ENCODE measurements at places on chromosomes 2 and 18.
A peak's percentile ranks its signal among the peaks of the same experiment; 100 is the strongest.

DNA sequence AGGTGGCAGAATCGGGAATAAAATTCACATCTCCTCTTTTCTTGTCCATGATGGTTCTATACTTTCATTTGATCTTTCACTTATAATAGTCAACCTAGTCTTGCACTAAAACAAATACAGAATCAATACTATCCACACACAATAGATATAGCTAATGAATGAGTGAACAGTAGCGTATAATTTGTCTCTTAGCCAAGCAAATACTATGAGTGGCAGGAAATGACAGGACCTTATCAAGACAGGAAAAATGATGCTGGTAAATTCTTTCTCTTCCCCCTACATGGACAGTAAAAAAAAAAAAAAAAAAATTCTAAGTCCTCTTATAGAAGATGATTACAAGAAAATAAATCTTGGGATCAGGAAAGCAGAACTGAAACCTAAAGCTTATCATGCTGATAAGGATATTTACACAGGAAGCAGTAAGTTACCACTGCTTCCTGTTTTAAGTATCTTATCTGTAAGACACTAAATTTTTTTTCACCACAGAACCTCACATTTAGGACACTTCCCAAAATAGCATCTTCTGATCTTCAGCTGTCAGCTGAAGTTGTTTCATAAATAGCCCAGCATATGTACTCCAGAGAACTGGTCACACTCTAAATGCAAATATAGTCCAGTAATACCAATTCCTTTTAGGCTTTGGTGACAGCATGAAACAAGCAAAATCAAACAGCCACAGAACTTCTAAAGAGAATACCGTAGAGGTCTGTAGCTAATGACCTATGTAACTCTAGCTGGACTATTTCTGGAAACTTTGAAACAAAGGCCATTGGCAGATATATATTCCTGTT is 27.0 kb downstream of the IRS1 start:
- DNase-seq = no peak

- no peak for DNase-seq
Measured at GRCh38 chr18:6728331-6728730, 1.2 kb upstream of the ARHGAP28 start.

GRCh38 chr2:153004627-153005026 is 286.2 kb downstream of the ARL6IP6 start:
- no peak for DNase-seq

- no peak for DNase-seq
Measured at GRCh38 chr2:124566518-124566970, 541.5 kb downstream of the CNTNAP5 start.

DNA sequence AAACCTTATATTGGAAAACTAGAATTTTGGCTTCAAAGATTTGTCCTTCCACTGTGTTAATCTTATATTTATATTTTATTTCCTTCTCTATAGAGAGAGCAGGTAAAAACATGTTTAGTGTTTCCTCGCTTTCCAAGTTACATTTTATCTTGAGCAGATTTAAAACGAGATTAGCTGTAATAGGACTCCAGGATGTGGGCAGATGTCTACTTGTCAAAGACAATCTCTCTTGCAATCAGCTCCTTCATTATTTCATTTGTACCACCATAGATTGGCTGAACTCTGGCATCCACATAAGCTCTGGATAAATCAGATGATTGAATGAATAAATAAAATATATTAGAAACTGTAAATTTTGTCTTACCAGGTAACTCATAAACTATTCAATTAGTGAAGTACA is 17.5 kb upstream of the KANSL1L start:
- DNase-seq = no peak

DNA sequence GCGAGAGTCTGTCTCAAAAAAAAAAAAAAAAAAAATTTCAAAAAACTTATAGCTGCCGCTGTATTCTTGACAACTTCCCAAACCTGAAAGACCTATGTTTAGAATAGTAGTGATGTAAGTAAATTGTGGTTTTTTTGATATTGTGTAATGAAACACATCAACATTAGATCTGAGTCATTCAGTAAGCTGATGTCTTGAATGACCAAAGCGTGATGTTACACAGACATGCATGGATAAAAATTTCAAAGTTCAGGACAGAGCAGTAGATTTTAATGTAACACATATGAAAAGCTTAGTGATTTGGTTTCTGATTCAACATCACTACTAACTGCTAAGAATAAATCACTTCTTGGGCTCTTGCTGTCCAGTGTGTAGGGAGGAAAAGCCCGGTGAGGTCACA is 69.3 kb upstream of the MEX3C start:
- no peak for DNase-seq

DNA sequence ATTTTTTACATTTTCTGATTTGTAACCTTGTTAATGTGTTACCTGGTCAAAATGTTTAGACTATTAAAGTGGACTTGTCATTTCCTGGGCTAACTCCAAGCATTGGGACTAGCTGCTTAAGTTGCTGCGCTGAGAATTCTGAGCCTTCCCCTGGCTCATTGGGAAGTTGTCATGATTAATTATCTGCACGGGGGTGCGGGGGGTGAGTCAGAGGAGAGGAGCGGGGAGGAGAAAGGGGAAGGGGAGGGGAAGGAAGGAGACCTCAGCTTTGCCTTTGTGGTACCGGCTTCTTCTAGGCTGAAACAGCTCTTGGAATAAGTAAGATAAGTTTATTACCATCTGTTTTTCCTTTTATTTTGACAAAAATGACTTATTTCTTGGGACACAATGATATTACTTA is 52.9 kb upstream of the APCDD1 start:
- DNase-seq = peak; percentile 43

GRCh38 chr18:24719791-24720190 is 259.4 kb downstream of the HRH4 start:
- DNase-seq = no peak

DNA sequence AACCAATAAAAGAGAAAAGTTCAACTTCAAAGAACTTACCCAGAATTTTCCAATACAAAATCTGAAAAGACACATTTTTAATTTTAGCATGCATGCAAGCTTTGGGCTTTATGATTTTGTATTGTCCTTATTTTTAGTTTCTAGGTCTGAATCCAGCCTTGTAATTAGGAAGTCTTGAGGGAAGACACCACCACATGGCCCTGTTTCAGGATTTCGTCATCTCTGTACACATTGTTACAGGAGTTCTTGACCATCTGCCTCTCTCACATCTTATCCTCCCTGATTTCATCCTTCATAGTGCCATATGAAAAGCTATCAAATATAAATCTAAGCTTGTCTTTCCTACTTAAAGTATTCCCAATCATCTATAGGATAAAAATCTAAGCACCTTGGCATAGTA is 176.1 kb downstream of the TXNL1 start:
- no peak for DNase-seq

GRCh38 chr2:19812166-19812565 is 89.6 kb downstream of the TTC32 start:
- no peak for DNase-seq

DNA sequence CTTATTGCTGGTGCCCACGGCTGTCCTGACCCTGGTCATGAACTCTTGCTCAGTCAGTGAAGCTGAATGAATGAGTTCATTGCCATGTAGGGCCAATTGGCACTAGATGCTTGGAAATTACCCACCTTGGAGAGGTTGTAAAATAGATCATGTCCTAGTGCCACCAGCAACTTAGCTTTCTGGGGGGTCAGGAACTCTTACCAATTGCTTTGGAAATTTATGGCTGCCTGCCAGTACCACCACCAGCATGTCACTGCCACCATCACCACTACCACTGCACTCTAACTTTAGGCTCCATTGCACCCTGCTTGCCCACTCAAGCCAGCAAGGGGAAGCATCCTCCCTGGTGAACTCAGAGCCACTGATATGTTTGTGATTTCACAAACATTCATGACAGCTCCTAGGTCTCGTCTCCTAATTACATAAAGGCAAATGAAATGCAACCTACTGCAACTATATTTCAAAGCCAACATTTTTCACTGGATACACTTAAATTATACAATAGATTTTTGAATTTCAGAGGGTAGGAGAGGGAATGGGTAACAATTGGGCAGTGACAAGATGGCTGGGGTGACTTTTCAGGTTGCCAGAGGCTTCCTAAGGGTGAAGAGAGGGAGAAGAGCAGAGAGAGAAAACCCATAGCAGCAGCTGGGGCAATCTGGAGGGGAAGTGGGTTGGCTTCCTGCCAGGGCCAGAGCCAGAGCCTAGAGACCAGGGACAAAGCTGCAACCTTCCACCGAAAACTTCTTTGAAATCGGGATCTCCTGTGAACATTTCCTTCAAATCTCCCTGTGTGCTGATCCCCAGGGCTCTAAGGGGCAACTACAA is 3.5 kb upstream of the EMILIN1 start:
- no peak for DNase-seq

- no peak for DNase-seq
Measured at GRCh38 chr2:177335917-177336450, 56.6 kb upstream of the AGPS start.

GRCh38 chr18:24031318-24031717 is 16.8 kb downstream of the TTC39C start:
- DNase-seq = no peak

GRCh38 chr18:74382481-74383017 is 66.9 kb downstream of the C18orf63 start:
- no peak for DNase-seq

GRCh38 chr18:74173434-74173750 is 25.1 kb downstream of the TIMM21 start:
- DNase-seq = no peak

DNA sequence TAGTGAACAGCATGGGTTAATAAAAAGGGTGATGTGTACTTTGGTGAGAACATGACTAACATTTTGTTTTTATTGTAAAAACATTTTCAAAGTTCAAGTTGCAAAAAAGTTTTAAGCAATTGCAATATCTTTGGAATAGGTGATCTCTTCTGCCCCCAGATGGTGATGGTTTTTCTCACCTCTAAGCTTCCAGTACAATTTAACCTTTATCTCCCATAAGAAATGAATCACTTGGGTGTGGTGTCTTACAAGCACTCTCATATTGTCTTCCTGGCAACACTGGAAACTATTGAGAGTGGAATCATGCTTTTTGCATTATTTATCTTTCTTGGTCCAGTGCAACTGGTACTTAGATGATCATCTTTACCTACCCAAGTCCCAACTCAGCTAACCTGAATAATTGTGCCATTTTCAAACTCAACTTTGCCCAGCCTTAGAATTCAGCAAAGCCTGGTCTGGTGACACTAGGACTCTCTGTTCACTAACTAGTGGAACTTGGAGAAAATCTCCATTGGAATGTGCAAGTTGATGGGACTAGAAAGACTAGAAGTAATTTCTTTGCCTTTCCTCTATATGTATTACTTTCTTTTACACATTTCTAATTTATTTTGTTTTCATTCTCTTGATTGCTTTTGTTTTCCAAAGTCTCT is 964.7 kb upstream of the ZEB2 start:
- DNase-seq = peak; percentile 37

GRCh38 chr2:218003981-218004419 is 1.2 kb upstream of the TNS1 start:
- no peak for DNase-seq

DNA sequence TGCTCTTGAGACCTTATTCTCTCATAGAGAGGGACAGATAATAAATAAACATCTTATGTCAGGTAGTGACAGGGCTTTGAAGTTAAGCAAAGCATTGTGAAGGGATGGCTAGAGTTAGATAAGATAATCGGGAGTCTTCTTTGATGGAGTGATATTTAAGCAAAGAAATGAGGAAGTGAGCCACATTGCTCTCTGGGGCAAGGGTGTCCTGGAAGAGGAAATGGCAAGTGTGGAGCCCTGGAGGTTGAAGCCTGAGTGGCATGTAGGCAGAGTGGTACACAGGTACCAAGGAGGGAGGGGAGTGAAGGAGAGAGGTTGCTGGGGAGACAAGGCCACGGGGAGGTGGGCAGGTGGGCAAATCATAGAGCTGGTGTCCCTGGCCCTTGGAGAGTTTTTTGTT is 110.2 kb downstream of the CTAGE1 start:
- no peak for DNase-seq

DNA sequence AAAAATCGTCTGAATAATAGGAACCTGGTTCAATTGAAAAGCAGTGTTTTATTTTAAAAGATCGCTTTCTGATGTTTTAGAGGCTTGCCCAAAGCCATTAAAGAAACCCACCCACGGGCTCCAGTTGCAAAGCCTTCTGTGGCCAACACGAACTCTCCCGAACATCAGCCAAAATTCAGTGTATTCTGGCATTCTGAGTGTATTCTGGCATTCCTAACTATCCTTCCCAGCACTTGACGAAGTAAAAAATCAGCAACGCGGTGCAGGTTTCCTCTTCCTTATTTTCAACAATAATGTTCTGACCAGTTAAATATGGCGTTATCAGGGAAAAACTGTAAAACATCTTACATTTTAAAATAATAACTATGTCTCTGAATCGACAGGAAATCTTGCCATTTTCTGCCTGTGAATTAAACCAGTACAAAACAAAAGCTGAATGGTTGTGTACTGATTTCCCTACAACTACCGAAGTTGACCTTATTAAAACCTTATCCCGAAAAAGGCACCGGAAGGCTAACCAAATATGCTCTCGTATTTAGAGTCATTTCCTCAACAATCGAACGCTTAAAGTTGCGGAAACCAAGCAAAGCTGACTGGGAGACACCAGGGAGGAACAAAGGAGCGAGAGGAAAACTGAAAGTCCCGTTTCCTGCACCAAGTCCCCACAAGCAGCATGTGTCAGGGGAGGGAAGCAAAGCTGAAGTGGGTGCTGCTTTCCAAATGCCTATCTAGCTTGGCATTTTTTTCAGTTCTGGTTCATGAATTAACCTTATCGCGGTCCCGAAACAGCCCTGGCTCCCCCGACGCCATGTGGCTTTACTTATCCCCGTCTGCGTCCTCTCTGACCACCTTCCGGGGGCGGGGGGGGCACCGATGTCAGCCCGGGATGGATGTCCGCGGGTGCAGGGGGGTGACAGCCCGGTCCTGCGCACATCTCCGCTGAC is 44.3 kb downstream of the ZNF516 start:
- DNase-seq = no peak

- DNase-seq = no peak
Measured at GRCh38 chr18:62420151-62420512, 95.0 kb downstream of the TNFRSF11A start.

DNA sequence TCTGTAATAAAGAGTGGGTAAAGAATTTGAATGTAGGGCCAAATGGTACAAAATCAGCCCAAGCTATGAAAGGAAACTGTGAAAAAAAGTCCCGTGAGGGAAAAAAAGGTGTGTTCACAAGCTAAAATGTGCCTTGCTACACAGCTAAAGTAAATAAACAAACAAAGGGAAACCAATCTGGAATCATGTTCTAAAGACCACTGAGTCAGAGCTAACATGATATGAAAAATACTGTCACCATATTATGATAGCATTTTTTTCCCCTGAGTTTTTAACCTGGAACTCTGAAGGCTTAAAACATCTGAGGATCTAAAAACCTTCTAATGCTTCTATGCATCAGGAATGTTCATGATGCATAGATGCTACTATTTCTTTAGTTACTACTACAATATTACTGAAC is 58.8 kb downstream of the SCN1A start:
- no peak for DNase-seq
